GM12891 (cell line): ENCODE measurements at places on chromosomes 7 and 10.

GRCh38 chr7:32223721-32224120 is 153.5 kb upstream of the PDE1C start:
- DNase-seq = no peak

DNA sequence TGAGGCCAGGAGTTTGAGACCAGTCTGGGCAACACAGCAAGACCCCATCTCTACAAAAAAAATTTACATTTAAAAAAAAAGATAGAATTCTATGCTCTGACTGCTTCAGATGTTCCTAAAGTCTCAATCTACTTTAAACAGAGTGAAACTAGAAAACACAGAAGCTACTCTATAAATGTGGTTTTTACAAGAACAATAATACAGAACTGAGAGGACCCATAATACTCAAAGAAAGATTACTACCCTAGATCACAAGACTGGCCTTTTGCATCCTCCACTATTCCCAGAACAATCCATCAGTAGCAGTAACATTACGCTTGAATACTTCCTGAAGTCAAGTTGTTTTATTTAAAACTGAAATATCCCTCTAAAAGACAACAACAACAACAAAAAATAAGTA is 119.4 kb downstream of the ZFAND4 start:
- DNase-seq = no peak

GRCh38 chr10:127935071-127935561 is 28.2 kb downstream of the PTPRE start:
- no peak for DNase-seq

GRCh38 chr7:37392673-37393017 is 56.0 kb downstream of the ELMO1 start:
- no peak for DNase-seq

GRCh38 chr10:110279407-110279986 is 25.2 kb downstream of the SMNDC1 start:
- DNase-seq = no peak

GRCh38 chr7:82319674-82320118 is 123.9 kb downstream of the CACNA2D1 start:
- DNase-seq = no peak

- no peak for DNase-seq
Observed at GRCh38 chr10:126147866-126148587, 240.2 kb downstream of the ADAM12 start.

GRCh38 chr7:129734400-129734799 is 122.9 kb downstream of the NRF1 start:
- no peak for DNase-seq

DNA sequence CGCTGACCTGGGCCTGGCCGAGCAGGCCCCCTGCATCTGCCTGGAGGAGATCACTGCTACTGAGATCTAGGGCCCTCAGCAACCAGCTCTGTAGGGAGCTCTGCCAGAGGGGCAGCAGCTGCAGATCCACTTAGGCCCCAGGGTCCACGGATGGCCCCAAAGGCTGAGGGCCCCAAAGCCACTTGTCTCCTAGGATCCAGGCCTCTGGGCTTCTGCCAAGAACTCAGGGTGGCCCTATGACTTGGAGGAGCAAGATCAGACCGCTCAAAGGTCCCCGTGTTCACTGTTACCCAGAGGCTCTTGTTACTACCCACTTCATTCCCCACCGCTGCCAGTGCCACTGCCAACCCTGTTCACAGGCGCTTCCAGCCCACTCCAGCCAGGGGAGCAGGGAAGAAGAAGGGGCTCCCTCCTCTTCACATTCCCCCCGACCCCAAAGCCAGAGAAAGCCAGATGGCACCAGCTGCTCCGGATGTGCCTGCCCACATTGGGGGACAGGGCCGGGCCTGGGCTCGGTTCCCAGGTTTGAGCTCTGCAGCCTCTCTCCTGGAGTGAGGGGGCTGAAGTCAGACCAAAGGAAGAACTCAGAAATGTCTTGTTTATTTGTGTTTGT is 7.6 kb downstream of the LZTS2 start:
- no peak for DNase-seq
